HCEC 1CT (cell line): ENCODE measurements at places on chromosomes 2 and 18.
A peak's percentile ranks its signal among the peaks of the same experiment; 100 is the strongest.

- DNase-seq: no peak
These were observed 120.3 kb downstream of the CCDC102B start for GRCh38 chr18:68918216-68918615.

- no peak for DNase-seq
These were observed 1.7 kb downstream of the SEPTIN2 start for GRCh38 chr2:241317391-241317790.

DNA sequence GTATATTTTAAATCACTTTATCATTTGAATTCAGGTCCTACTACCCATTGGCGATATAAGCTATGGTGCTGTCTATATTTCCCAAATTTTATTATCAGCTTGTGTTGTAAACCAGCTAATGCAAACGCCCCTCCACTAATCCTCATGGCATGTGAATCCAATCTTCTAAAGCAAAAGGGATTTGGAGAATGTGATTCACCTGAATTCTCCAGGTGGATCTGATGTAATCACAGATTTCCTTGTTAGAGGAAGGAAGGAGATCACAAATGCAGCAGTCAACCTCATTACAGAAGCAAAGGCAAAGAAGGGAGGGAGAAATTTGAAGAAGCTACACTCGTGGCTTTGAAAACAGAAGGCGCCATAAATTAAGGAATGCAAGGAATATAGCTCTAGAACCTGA lies 431.1 kb upstream of the CDH19 start:
- no peak for DNase-seq

DNA sequence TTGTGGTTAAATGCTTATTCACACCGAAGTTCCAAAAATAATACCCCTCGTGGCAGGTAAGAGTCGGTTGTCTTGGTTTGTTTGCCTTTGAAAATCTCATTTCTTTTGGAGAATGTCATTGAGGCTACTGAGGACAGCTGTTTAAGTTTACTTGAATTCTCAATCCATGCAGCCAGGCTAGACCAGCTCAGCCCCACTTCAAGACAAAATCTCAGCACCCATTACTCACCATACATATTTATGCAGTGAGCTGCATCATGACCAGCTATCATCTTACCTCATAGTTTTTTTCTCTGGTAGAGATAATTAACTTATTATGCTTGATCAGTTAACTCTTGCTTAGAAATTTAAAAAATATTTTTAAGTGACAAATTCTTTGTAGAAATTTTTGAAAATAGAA lies 115.9 kb downstream of the HAUS1 start:
- peak; percentile 79 for DNase-seq

GRCh38 chr18:79457239-79457638 lies 61.5 kb downstream of the NFATC1 start:
- DNase-seq: no peak
